ENCODE measurements at places on chromosomes 2 and 18.

DNA sequence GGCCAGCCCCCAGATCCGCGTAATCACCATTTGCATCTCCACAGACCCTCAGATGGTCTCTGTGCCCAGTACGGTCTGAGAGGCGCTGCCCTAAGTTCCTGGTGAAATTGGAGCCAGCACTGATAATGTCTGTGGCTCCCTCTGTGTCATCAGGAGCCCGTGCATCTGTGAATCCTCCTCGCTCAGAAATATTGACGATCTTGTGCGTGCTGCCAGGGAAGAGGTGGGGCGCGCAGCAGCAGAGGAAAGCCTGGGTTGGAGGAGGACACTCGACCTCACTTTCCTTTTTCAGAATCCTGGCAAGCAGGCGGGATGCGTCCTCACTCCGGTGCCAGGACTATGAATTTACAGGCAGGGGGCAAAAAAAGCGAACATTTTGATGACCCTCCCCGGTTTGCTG lies 686.1 kb upstream of the SALL3 start:
- no peak for DNase-seq

DNA sequence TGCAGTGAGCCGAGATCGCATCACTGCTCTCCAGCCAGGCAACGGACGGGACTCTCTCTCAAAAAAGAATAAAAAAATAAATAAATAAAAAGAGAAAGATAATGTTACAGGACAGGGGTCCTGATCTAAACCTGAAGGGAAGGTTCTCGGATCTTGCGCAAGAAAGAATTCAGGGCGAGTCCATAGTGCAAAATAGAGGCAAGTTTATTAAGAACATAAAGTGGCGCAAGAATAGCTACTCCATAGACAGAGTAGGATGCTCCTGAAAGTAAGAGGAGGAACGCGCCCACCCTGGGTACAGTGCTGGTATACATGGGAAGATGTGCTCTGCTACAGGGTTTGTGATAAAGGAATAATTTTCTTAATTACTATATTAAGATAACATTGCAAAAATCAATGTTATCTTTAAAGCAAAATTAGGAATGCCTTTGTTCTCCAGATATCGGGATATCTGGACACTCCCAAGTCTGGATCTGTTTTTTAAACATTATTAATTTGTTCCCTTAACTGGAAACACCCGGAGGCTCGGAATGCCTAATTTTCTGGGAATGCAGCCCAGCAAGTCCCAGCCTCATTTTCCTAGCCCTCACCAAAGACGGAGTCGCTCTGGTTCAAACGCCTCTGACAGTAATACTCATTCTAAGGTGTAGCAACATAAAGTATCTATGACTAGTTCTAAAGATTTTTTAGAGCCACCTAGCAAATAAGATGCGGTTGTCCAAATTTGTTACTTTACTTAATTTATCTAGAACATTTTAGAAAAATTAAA lies 38.8 kb downstream of the ACSL3 start:
- DNase-seq = no peak

DNA sequence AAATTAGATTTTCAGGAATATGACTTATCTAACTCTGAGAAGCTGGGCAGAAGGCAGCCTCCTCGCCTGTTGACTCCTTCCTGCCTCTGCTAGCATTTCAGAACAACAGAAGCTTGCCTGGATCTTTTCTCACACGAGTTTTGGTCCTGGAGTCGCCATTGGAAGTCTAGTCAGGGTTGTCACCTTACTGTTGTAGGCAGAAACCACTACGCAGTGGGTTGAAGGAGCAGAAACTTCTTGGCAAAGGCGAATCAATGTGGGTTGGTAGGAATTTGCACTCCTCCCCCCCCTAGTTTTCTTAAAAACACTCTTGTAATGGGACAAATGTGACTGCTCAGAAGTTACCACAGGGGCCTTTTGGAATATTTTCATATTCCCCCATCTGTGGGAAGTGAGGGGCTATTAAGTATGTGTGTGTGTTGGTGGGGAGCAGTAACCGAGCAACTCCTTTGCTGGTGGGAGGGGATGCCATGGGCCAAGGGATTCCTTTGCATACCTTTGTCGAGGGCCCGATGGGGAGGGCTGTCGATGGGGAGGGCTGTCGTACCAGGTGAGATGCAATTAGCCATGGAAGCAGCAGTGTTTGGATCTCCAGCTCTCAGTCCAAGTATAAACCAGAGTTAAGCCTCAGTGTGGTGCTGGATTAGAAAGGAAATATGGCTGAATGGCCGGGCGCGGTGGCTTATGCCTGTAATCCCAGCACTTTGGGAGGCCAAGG lies 117.4 kb downstream of the FMNL2 start:
- DNase-seq = no peak

GRCh38 chr2:120876526-120877280 lies 141.0 kb downstream of the GLI2 start:
- no peak for DNase-seq

DNA sequence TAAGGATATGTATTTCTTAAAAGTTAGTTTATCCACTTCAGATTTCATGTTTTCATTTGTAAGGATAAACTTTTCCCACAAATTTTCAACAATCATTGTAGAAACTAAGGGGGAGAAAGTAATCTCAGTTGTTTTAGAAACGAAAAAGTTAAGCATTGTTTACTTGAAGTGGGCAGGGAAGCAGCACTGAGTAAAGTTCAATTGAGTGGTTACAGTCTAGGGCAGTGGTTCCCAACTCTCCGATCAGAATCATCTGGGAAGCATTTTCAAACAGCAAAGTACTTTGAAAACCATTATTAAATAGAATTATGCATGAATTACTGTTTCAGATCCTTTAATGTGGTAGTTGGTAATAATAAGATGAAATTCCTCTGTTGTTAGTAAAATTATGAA lies 12.5 kb downstream of the MRPL35 start:
- no peak for DNase-seq

- no peak for DNase-seq
These were observed 46.7 kb upstream of the ATL2 start for GRCh38 chr2:38423763-38424162.

DNA sequence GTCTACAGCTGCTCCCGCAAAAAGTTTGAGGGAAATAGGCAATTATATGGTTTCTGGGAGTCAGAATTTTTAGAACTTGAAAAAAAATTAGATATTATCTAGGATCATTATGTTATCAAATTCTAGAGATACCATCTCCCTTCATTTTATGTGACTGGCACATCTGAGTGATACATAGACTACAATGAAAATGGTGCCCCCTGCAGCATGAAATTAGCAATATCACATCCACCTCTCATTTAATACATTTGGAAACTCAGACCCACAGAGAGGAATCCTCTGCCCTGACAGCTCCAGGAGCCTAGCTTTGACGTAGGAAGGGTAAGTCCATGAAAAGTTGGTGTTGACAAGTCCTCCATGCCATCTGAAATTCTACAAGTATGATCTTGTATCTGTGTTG lies 381.6 kb downstream of the SUCLG1 start:
- DNase-seq = no peak

GRCh38 chr2:95020275-95021022 lies 5.1 kb upstream of the MAL start:
- no peak for DNase-seq

GRCh38 chr2:42928692-42929545 lies 136.5 kb upstream of the HAAO start:
- no peak for DNase-seq

DNA sequence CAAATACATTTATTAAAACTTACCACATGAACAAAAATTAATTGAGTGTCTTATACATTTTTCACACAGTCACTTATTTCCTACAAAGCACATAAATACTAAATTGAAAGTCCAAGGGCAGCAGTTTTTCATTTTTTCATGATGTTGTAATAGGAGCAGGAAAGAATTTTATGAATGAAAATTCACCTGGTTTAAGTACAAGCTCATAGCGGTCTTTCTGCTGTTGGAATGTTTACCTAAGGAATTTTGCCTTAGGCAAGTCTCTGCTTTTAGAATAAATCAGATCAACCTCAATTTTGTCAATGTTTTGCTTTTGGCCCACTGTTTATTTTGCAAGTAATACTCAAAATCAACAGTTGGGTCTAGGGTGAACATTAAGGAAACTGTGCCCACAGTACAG lies 40.0 kb downstream of the ETAA1 start:
- DNase-seq = no peak

Measured in CD4-positive, alpha-beta T cell treated with Interleukin-6 at 100 ng/mL for 8 hours (primary cell).